ENCODE measurements at places on chromosomes 2 and 18.

- DNase-seq = no peak
Observed at GRCh38 chr2:20702563-20702962, 35.6 kb downstream of the GDF7 start.

DNA sequence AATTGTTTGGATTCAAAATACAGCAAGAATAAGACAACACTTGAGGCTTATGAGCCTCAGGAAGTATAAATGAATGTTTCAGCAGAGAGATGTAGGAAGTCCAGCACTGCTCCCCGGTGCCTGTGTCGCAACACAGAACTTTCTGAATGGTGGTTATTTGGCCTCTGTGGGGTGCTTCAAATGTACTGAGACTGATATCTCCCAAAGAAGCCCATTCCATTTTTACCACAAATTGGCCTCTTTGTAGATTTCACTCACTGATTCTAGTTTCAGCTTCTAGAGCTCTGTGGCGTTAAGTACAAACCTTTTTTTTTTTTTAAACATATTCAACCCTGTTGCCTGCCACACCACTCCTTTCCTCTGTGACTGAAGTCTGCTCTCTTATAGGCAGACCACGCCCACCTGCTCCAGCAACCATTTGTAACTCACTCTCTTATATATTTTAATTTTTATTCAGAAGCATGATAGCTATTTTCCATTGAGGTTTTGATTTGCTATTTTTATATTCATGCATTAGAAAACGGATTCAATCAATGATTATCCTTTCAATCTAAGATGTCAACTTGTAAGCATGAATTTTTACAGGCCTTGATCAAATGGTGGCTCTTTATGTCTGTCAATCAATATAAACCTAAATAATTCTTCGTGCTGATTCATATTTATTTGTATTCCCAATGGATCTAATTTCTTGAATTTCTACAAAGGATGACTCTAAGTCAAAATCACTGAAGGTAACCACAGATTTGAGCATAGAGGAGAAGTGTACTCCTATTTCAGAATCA lies 277.1 kb upstream of the CCDC68 start:
- no peak for DNase-seq

DNA sequence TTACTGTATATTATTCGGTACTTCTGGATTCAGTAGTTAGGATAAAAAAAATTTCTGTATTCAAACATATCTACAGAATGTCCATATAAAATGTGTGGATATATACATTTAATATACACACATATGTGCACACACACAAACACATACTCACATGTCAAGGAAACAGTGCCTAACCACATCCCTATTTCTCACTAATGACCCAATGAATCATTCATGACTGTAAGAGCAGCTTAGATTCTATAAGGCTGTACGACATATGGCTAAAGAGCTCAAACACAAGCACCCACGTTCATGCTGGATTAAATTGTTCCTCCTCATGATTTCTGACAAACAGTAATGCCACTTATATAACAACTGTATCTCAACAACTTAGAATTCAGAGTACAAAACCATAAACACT lies 457.3 kb downstream of the ADCYAP1 start:
- DNase-seq = no peak

DNA sequence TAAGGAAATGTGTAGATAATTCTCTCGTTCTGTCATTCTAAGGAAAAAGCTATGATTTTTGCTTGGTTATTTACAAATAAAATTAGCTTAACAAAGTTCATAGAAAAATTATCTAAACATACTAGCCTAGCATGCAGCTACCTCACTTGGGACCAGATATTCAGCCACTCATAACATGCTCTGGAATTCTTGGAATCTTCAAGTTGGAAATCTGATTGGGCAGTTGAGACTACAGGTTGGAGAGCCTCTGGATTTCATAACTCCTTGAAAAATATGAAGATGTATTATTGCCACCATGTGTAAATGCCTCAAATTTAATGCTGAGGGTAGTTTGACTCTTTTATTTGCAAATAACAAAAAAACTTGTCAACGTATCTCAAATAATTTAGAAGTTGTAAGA lies 132.2 kb upstream of the GULP1 start:
- no peak for DNase-seq

GRCh38 chr2:71505086-71505769 lies 51.9 kb downstream of the DYSF start:
- no peak for DNase-seq
